ENCODE measurements at places on chromosomes 5 and 9.

- DNase-seq = no peak
These were observed 39.1 kb upstream of the CPEB4 start for GRCh38 chr5:173848986-173849596.

- no peak for DNase-seq
These were observed 421.6 kb downstream of the IRX1 start for GRCh38 chr5:4017076-4017803.

DNA sequence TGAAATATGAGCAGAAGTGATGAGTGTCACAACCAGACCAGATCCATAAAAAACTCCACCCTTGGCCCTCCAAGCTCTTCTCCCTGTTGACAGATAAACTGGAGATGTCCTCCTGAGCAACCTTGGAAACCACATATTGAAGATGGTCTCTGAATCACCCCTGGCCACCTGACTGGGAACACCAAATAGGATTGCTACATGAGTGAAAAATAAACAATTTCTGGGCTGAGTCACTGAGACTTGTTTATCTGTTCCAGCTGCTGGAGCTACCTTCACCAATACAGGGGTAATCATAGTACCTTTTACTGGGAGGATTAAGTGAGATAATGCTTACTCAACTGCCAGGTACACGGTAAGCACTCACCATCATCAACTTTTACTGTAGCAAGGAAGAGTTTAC, 53.3 kb downstream of the PCA3 start:
- no peak for DNase-seq

- DNase-seq = no peak
These were observed 72.0 kb downstream of the ALDH1A1 start for GRCh38 chr9:72880821-72881220.

DNA sequence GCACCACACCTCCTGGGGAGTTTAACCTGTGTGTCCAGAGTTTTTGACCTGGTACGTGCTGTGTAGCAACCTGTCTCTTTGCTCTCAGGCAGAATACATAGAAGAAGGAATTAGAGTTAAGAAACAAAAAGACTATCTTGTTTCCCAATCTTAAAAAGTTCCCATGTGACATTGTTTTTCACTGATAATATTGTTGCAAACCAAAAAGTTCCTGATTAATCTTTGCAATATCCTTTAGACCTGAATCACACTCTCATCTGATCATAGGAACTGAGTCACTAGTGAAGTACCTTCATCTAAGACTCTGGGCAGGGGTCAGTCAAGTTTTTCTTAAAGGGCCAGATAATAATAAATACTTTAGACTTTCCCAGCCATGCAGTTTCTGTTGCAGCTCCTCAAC, 35.1 kb downstream of the BASP1 start:
- DNase-seq = no peak

DNA sequence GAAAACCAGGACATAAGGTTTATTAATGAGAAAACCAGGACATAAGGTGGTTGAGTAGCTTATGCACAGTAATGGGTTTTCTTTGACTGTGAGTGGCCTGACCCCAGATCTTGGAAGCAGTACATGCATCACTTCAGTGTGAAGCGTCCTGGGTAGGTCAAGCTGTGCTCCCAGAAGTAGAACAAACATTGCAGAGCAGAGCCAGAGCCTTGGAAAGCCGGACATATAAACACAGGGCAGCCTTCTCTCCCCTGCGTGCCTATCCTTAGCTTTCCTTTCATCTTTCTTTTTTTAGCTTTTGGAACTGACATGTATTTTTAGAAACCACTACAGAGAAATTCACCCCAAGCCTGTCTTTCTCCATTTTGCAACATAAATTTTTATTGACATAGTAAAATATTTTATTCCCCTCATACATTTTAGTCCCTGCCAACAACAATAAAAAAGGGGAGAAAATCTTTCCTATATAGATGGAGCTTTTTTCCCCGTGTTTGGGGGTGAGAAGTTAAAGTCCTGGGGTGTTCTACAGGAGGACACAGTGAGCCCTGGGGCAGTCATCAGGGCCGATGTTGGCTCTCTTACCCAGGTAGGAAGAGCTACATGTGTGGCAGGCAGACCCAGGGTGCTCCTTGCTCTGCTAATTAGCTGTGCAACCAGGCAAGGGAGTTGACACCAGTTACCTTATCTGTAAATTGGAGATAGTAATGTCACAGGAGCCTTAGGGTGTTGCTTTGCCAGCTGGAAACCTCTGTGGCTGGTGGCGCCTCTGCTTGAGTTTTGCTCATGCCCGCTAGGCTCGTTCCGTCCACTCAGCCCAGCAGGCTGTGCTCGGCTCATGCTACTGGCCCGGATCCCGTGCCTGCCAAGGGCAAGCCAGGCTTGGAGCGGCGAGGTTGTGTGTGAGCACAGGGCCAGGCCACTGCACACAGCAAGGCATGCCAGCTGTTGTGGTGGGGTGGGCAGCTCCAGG, 389.6 kb downstream of the KDM4C start:
- DNase-seq = no peak

GRCh38 chr5:75550597-75550996, 38.9 kb downstream of the POLK start:
- no peak for DNase-seq

Data from DMS 273 treated with DMSO at 0.1 percent for 48 hours (cell line).